ENCODE measurements at places on chromosomes 11 and 22. TPM values are rescaled to one million over a fixed set of nuclear protein-coding genes. Genes with fewer than 3 reads are reported as not detected.

Gene PLAAT3
- total RNA-seq = 19.0 TPM

Gene SNX15
- 30.0 TPM for total RNA-seq

Gene BTG4
- total RNA-seq = not detected

Gene OR51A2
- total RNA-seq = not detected

Gene CHRM1
- 0.27 TPM for total RNA-seq

Gene CABP7
- total RNA-seq = not detected

DNA sequence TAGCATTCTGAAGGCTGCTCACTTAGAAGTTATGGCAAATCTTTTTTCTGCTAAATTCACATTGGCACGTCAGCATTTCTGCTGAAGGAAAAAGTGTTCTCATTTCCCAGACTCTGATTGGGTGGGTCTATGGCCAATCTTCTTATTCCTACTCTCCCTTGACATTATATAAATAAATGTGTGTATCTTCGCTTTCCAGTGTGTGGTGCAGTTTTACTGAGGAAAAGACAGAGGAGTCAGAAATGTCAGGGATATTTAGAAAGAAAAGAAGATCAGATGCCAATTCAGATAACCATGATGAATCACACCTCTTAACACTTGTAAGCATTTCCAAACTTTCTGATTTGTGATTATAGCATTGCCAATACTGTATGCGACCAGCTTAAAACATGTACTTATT lies 3.2 kb upstream of the BDNF start:
- DNase-seq = no peak

- no peak for DNase-seq
Measured at GRCh38 chr22:38796262-38796957, 2.5 kb upstream of the DNAL4 start.

DNA sequence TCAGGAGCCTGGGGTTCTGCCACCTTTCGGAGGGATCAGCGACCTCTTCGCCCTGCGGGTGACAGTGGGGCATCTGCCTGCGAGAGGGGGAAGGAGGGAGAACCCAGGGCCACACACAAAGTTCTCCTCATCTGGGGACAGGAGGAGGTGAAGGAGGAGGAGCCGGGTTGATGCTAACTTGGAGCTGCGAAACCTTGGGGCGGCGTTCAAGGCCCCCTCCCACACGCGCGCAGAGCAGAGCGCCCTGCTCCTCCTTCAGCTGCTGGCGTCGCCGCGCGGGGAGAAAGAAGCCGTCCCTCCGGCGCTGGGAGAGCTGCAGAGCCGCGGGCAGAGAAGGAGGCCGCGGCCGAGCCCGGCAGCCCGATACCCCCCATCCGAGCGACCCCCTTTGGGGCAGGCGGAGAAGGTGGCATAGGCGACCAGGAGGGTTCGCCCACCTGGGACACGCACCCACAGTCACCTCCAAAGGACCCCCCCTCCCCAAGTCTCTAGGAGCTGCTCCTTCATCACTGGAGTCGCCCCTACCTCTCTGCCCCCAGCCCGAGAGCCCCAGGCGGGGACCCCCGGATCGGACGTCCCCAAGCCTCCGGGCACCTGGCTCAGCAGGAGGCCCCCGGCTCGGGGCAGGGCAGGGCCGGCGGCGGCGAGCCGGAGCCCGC lies at the start of gene RASD2:
TSS of gene RASD2 (plus strand) at position 237 of the 659 bp plus-strand sequence. CDS start 5,979 bp downstream, outside the sequence.
- no peak for DNase-seq

DNA sequence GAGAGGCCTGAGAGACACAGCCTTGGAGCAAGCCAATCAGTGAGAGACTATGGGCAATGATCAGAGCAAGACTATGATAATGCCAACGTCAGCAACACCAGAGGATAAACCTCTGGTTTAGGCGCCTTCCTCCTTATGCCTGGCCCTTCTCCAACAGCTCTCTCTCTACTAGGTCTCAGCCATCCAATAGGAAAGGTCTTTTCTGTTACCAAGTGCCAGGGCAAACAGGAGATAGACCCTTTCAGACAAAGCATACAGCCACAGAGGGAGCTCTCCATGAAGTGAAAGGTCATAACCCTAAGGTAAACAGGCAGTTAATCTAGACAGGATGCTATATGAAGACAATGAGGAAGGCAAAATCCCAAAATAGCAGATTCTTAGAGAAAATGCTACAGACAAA lies 9.5 kb downstream of the STK33 start:
- DNase-seq = no peak

DNA sequence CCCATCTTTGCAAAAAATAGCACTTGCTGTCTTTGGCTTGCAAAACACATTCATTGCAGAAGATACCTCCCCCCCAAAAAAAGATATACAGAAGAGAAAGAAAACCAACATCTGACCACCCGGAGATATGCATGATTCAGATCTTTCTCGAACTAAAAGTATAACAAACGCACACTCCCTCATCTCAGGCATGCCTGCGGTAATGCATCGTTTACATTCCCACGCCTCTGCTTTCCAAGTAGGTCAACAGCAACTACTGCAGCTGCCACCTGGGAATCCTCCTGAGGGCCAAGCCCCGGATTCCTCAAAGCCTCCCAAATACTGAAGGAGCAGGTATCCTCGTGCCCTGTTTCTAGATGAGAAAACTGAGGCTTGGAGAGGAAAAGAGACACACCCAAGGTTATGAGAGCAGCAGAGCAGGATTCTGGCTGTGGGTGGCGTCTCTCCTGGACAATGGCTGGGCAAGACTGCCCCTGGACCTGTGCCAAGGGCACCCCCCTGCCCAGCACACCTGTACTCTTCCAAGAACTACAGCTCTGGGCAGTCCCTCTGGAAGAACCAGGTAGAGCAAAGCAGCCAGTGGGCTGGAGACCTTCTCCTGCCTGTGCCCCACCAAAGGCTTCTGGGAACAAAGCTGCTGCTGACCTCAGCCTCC lies 38.1 kb downstream of the NUP50 start:
- DNase-seq = no peak

GRCh38 chr11:68927280-68928135 lies 23.8 kb downstream of the IGHMBP2 start:
- no peak for DNase-seq

- DNase-seq = no peak
Measured at GRCh38 chr11:71081704-71082230, 170.6 kb downstream of the SHANK2 start.

- no peak for DNase-seq
Measured at GRCh38 chr11:69199583-69200315, 44.0 kb downstream of the SMIM38 start.

DNA sequence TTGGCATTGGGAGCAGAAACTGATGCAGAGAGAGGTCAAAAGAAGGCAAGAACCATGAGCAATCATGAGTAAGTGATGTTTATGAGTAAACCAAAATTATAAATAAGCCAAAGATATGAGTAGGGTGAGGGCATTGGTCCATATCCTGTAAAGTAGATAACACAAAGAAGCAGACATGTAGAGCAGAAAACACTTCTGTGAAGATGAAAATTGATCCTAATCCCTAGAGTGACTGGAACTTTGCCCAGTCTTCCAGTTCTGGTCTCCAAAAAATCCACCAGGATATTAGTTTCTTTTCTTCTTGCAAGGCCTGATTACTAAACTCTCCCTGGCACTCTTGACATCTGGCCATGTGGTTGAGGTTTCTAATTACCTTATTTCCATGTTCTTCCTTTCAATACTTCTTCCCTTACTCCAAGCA lies 13.7 kb upstream of the DRD2 start:
- no peak for DNase-seq

DNA sequence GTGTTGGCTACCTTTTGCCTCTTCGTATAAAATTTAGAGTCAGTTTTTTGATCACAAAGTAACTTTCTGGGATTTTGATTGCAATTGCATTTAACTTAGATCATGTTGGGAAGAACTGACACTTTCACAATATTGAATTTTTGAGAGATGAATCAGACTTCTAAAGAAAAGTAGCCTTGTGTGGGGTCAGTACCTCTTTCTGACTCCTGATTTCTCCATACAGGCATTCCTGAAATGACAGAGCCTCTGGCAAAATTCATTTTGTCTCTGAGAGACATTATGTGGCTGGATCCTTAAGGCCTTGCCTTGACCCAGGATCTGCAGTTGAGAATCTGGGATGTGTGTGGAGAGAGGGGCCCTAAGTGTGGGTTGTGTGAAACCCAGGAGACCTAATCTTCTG lies 37.8 kb downstream of the PPFIBP2 start:
- no peak for DNase-seq

DNA sequence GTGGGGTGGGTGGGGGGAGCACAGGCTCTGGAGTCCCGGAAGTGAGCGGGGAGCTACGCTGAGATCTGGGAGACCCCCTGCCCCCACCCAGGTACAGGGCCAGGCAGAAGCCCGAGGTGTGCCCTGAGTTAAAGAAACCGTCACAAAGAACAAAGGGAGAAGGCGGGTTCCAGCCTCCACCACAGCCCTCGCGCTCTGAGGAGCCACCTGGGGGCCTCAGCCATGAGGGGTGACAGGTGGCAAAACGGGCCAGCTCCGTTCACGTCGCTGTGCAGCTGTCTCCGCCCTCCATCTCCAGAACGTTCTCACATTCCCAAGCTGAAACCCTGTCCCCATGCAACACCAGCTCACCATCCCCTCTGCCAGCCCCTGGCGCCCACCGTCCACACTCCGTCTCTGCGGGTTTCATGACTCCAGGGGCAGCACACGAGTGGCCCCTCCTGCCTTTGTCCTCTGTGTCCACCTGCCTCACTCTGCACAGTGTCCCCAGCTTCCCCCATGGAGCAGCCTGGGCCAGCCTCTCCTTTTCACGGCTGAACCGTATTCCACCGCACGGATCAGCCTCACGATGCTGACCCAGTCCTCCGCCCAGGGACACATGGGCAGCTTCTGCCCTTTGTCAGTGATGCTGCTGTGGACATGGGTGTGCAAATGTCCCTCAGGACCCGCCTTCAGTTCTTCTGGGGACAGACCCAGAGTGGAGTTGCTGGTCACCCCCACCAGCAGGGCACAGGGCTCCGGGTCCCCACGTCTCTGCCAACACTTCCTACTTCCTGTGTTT lies 1.7 kb upstream of the MUC5B start:
- DNase-seq = no peak

DNA sequence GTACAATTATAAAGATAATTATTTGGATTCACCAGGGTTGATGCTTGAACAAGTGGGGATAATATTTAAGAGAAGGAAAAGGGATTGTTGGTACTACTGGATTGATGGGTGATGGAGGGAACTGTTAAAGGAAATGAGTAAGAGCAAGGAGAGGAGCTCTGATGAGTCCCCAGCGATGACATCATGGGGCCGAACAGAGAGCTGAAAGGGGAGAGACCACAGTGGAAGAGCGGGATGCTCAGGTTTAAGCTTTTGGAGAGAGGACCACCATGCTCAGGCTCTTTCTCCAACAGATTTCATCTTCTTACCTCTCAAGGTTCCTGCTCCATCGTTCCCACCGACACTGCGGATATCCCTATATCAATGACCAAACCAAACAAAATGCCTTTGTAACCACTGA lies 568.7 kb downstream of the ETS1 start:
- no peak for DNase-seq

Measured in osteocyte (in vitro differentiated cells).